HCT116 (cell line): ENCODE measurements at places on chromosomes 6 and 20.

GRCh38 chr6:865846-866245, 172.9 kb upstream of the EXOC2 start:
- no peak for DNase-seq

- no peak for DNase-seq
Observed at GRCh38 chr20:39429726-39430125, 467.6 kb downstream of the DHX35 start.

- DNase-seq, result no peak
Observed at GRCh38 chr20:61253264-61253639, 1.2 kb downstream of the CDH4 start.

- DNase-seq, result peak; percentile 65
Observed at GRCh38 chr6:6676910-6677441, 88.5 kb downstream of the LY86 start.

DNA sequence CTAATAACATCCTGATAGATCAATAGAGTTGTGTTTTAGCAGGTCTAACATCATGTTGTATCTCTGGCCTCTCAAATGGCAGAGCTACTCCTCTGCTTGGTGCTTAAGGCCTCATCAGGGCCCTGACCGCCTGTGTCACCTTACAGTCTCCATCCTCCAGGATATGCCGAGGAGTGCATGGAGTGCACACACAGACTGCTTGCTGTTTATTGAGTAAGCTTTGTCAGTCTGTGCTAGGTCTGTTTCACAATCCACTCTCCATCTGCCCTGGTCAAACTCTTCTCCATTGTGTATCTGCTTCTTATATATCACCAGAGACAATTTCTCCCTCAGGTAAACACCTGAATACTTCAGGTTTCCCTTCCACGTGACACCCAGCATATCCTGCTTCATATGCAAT, 136.1 kb downstream of the SLC24A3 start:
- no peak for DNase-seq
